ENCODE measurements at places on chromosomes 2 and 18.
A peak's percentile ranks its signal among the peaks of the same experiment; 100 is the strongest.

- no peak for DNase-seq
These were observed 1.5 kb upstream of the SPTBN1 start for GRCh38 chr2:54454548-54455130.

GRCh38 chr2:10497797-10498251 lies 49.7 kb upstream of the ODC1 start:
- peak; percentile 32 for DNase-seq

GRCh38 chr2:241760301-241760771 lies 16.3 kb upstream of the GAL3ST2 start:
- no peak for DNase-seq

DNA sequence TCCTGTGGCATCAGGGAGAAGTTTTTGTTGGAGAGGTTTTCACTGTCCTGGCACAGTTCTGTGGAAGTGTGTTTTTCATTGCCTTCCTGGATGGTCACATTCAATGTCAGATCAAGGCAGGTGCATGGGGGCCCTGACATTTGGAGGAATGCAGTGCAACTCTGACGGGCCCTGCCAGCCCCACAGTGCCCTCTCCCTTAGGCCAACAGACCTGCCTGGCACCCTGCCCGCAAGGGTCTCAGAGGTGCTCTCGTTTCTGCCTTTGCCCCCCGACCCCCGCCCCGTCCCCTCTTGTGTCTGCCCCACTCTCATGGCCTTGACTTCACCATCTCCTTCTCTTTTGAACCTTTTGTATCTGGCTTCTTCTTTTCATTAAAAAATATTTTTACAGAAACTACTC lies 257.2 kb upstream of the HDAC4 start:
- DNase-seq = no peak

DNA sequence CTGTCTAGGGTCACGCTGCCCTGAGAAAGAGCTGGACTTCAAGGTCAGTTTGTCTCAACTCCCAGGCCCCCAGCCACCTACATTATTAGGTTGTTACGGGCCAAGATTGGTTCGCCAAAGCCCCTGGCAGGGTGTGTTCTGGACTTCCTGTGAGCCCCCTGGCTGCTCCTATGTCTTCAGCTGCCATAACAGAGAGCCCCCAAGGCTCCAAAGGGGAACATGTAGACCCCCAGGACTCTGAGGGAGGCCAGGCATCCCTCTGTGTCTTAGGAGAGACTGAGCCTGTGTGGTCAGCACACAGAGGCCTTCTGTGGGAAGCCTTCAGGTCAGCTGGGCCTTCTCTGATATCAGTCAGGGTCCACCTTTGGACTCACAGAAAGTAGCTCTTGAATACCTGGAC lies 58.3 kb downstream of the INHBB start:
- DNase-seq = no peak

Measured in activated CD4-positive, alpha-beta T cell treated with anti-CD3 and anti-CD28 coated beads for 24 hours (primary cell).